ENCODE measurements at places on chromosomes 1 and 21. TPM values are rescaled to one million over a fixed set of nuclear protein-coding genes. Genes with fewer than 3 reads are reported as not detected.

TSPEAR gene
- not detected for total RNA-seq

SYTL1 gene
- total RNA-seq: not detected

TAS1R1 gene
- total RNA-seq: not detected

VWA5B1 gene
- total RNA-seq: 0.63 TPM

STYXL2 gene
- under 0.01 TPM for total RNA-seq

AIM2 gene
- total RNA-seq: 19.7 TPM

CHD5 gene
- total RNA-seq: 52.6 TPM

GLMN gene
- total RNA-seq: 32.6 TPM

CCT3 gene
- total RNA-seq: 302 TPM

Data from parietal lobe (tissue), 2 donors.